NCI-H2227 treated with DMSO at 0.1 percent for 48 hours (cell line): ENCODE measurements at places on chromosomes 7 and 10.

GRCh38 chr7:149714910-149715471, 58.4 kb downstream of the ZNF467 start:
- DNase-seq: no peak

- peak; percentile 9 for DNase-seq
Observed at GRCh38 chr10:97612386-97612785, 20.9 kb downstream of the MORN4 start.

DNA sequence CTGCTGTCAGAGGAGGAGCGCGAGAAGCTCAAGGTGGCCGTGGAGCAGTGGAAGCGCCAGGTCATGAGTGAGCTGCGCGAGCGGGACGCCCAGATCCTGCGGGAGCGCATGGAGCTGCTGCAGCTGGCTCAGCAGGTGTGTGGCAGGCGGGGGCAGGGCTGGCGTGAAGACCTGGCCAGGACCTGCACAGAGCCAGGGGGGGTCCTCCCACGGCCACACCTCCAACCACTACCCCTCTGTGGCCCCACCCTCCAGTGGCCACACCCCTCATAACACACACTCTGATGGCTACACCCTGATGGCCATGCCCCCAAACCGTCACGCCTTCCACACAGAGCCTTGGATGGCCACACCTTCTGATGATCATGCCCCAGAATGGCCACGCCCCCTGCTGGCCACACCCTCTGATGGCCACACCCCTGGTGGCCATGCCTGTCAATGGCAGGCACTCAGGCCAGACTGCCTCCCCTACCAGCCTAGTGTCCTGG, 23.4 kb upstream of the DPYSL4 start:
- DNase-seq: no peak

- DNase-seq: no peak
Observed at GRCh38 chr7:38296059-38296857, 22.8 kb upstream of the TARP start.

- DNase-seq: no peak
Observed at GRCh38 chr7:98598846-98599615, 18.1 kb upstream of the NPTX2 start.

GRCh38 chr7:68622500-68622899, 975.8 kb upstream of the AUTS2 start:
- DNase-seq: no peak

DNA sequence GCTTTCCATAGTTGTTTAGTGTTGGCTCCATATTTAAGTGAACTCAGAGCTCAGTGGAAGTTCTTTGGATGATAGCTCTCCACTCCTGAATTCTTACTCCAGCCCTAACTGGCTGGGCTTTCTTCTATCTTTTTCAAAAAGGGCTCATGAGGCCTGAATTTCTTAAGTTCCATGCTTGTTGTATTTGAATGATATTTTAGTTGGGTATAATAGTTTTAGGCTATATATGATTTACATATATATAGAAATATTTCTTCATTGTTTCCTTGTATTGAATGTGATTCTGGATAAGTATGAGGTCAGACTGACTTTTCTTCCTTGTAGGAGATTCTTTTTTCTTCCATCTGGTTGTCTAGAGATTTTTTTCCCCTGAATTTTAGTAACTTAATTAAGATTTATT, 843.5 kb downstream of the LRMDA start:
- no peak for DNase-seq

GRCh38 chr10:47111329-47111862, 188.6 kb upstream of the GDF10 start:
- no peak for DNase-seq

- no peak for DNase-seq
Observed at GRCh38 chr10:34219753-34220548, 595.1 kb downstream of the PARD3 start.

GRCh38 chr7:21965291-21965690, 19.6 kb upstream of the CDCA7L start:
- DNase-seq: no peak

- no peak for DNase-seq
Observed at GRCh38 chr7:139643951-139644585, 120.6 kb downstream of the CLEC2L start.

DNA sequence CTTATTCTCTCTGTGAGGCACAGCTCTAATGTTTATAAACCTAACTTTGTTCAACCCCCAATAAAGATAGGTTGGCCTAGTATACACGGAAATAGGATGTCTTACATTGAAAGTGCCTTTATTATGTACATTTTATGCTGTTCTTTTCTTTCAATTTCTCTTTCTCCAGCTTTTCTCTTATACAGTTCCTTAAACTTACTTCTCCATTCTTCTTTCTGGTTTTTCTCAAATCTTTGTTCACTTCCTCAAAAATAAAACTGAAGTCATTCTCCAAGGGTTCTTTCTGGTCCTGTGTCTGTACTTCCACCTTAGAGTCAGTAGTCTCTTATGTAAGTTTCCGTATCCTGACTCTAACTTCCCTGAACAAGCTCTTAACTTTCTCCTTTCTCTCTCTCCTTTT, 29.2 kb upstream of the NAMPT start:
- DNase-seq: no peak

- peak; percentile 64 for DNase-seq
Observed at GRCh38 chr7:82729172-82730030, 285.8 kb upstream of the CACNA2D1 start.

DNA sequence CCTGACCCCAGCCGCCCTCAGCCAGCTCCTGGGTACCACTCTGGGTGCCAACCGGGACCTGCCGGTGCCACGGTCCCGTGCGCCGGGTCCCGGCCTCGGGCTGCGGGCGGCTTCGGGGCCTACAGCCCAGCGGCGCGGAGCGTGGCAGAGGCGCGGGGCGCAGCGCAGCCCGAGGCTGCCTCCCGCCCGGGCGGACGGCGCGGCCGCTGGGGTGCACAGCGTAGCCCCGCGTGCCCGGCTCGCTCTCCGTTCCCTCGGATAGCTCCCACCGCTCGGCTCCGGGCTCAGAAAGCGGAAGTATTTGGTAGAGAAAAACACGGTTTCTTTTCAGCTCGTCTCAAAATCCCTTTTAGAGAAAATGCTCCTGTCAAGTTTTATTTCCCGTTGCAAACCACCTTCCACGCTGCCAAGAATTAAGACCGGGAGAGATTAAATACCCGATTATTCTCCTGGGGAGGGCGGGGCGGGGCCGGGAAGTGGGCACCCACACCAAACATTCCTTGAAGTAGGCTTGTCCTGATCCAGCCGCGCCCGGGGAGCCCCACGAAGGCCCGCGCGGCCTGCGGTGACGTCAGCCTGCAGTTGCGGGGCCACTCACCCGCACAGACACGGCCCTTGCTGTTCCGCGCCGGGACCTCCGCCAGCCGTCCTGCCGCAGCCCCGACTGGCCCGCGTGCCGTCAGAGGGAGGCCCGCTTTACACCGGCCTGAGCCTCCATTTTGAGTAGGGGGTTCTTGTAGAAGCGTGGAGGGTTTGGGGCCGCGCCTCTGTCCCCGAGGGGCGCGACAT, 7.2 kb downstream of the HOXA13 start:
- no peak for DNase-seq

DNA sequence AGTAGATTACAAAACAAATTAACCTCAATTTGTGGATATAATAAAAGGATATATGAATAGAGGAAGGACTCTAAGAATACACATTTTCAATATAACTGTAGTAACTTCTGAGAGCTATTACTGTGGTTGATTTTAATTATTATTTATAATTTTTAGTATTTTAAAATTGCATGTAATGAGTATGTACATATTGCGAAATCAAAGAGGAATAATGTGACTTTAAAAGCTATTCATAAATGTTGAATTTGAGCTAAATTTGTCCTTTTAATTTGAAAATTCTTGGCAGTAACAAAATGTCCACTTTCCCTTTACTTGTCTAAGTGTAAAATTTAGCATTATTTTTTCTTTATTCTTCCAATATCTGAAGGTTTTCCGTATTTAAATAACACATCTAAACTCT, 750.6 kb upstream of the PCDH15 start:
- DNase-seq: no peak

GRCh38 chr7:114412548-114412947, 2.1 kb upstream of the FOXP2 start:
- DNase-seq: no peak

GRCh38 chr10:10956681-10957542, 60.8 kb upstream of the CELF2 start:
- DNase-seq: no peak

DNA sequence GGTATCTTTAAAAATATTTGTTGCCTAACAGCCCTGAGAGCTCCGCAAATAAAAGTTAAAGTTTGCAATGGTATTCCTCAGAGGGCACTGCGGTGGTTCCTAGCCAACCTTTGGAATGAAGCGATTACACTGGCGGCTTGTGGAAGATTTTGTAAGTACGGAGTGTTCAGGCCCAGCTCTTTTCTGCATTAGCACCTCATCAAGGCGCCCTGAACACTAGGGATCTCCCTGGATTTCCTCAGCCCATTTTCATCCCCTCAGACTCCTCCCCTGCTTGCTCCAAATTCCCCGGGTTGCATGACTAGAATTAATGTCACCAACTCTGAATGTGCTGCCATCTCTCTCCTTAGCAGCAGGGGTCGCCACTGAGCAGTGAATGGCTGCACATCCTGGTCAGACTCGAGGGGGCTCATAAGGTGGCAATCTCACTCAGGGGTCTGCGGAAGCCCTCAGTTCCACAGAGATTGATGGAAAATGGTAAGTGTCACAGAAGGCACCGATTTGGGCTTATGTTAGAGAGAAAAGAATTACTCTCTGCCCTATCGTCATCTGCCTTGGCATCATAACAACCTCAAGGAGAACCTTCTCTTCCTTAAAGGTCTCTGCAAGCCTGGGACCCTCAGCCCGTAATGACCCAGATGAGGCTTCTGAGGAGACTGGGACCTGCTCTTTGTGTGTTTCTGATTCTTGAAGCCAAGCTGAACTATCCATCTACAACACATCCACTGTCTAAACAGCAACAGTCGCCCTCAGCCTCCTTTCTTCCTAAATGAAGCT, 262.8 kb upstream of the AOAH start:
- DNase-seq: peak; percentile 85

DNA sequence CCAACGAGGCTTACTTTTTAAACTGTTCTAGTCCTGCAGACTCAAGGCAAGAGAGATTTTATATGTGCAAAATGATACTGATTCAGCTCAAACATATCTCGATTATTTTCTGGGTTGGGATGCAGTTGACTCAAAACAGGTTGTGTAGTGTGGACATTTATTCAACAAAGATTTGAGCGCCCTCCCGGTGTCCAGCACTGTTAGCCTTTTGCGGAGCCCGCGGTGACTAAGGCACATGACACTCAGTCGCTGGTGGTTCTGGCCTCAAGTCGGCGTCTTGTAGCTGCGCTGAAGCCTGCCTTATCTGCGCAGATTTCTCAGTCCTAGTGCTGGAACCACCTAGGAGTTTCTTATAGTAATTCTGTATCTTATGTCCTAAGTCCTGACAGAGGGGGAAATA, 938 bp upstream of the CADPS2 start:
- DNase-seq: no peak

- DNase-seq: no peak
Observed at GRCh38 chr7:146772601-146773000, 656.0 kb downstream of the CNTNAP2 start.

DNA sequence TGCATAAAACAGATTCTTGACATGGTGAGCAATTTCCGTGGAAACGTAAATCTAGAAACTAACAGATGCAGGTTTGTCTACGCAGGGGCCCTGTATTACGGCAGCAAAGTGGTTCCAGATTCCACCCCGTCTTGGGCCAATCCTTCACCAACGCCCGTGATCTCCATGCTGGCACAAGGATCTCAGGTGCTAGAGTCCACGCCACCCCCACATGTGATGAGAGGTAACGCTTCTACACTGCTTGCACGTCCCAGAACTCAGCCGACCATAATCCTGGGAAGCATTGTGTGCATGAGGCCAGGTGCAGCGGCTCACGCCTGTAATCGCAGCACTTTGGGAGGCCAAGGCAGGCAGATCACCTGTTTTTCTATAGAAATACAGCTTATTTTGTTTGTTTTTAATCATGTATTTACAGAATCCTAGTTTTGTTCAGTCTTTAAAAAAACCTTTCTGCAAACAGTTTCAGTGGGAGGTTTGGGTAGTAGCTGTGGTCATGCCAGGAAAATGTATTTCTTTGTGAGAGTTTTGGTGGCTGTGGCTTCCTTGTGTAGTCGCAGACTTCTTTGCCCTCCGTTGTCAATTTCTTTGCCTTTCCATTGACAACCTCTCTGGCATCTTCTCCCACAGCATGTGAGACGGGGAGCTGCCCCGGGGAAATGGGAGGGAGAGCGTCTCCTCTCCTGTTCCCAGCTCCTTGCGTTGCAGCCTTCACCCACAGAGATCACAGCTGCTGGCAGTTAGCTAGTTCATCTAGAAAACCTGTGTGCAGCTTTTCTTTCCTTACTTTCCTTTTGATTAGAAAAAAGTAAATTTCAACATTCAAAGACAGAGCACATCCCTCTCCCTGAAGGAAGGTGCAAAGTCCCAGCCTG, 35.7 kb downstream of the ITIH2 start:
- no peak for DNase-seq

GRCh38 chr7:90709501-90710465, 113.7 kb downstream of the CDK14 start:
- DNase-seq: no peak

GRCh38 chr10:124012066-124012465, 81.3 kb downstream of the CHST15 start:
- no peak for DNase-seq
